ENCODE measurements at places on chromosomes 4 and X.

DNA sequence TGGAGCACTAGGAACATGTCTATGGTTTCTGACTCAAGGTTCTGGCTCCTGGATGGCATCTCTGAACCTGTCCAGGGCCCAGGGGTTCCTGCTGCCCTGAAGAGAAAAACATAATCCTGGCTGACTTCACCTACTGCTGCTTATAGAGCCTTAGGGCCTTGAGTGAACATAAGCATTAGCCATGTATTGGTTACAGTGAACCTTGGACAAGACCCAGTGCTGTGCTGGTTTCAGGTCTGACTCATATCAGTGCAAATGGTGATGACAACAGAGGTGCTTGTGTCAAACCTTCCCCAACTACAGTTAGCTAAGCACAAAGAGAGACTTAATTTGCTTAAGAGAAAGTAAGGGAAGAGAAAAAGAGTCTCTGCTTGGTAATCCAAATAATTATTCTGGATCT lies 1047.2 kb downstream of the GLUD2 start:
- DNase-seq: no peak

DNA sequence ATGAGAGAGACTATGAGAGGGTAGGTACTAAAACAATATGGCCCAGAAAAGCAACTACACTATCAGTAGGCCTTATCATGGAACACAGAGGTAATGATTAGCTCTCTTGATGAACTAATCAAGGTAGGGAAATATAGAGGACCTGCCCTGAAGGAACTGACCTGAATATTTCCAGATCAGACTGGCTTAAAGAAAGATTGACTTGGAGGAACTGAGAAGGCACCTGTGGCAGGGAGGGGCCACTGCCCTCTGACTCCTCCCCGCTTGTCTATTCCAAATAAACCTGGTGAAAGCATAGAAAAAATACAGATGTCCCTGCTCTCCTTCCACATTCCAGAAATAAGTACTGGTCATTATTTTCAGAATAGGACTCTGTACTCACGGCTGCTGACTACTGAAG lies 5.5 kb downstream of the RPS6KA6 start:
- no peak for DNase-seq

DNA sequence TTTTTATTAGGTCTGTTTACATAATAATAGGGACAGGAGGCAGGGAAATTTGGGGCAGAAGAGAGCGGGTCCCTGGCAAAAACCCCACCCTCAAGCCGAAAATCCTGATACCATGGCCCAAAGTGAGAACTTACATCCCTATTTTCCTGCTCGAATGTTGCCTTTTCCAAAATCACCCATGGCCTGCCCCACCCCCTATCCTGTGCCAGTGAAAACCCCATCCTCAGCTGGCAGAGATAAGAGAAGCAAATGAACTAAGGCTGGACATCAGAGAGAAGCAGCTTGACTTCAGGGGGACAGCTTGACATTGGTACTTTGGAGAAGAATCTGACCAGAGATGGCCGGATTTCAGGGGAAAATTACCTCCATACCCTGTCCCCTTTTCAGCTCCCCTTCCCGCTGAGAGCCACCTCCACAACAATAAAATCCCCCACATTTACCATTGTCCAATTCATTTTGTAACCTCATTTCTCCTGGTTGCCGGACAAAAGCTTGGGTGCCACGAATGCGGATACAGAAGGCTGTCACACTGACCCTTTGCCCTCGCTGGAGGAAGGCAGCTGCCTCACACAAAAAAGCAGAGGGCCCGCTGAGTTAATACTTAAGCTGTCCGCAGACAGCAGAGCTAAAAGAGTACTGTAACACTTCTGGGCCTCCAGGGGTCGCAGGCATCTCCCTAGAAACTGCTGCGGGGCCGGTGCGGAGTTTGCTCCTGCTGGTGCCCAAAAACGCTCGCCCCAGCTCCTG lies 196.2 kb downstream of the SNCA start:
- no peak for DNase-seq

DNA sequence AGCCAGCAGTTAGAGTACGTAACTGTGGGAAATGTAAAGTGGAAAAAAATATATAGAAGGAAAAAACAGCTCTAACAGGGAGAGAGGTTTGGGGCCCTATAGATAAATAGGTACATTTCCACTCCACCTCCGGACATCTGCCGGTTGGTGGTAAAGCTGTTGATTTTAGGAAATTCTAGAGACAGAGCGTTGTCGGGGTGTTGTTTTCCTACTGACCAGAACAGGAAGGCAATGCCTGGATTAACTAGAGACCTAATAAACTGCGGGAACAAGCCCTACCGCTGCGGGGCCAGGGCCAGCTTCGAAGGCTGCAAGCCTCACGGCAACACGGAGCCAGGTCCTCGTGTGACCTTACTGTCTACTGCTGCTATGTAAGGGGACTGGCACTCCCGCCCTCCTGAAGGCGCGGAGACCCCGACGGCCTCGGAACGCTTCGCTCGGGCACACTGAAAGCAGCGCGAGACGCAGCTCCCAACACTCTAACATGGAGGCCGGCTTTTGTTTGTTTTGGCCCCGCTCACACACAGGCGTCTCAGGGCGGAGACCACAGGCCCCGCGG lies 702 bp upstream of the CDKN2AIP start:
- no peak for DNase-seq
